ENCODE measurements at places on chromosomes 13 and 19.

- no peak for DNase-seq
These were observed 9.3 kb downstream of the PDX1 start for GRCh38 chr13:27928805-27929753.

DNA sequence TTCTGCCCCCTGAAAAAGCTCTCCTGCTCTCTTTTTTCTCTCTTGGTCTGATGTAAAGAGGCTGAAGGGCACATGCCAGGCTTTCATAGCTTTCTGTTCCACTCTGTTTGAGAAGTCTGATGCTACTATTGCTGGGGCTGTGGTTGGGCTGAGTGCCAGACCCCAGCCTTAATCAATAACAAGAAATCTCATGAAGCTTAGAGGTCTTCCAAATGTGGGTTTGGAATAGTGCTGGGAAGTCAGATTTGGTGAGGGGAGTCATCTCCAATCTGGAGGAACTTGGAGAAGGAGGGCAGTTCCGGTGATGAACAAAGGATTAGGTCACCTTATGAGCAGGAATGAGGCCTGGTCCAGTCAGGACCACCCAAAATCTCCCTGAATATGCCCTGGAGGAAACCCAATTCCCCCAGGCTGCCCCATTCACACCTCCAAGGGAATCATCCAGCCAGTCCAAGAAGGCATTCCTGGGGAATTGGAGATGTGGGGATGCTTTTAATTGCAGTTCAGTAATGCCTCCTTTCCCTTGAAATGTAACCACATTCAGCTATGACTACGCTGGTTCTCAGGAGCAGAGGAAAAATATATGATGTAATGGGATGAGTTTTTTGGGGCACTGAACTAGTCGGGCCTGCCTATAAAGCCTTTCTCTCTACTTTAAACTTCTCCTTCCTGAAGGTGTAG, 102.0 kb downstream of the STARD13 start:
- no peak for DNase-seq

DNA sequence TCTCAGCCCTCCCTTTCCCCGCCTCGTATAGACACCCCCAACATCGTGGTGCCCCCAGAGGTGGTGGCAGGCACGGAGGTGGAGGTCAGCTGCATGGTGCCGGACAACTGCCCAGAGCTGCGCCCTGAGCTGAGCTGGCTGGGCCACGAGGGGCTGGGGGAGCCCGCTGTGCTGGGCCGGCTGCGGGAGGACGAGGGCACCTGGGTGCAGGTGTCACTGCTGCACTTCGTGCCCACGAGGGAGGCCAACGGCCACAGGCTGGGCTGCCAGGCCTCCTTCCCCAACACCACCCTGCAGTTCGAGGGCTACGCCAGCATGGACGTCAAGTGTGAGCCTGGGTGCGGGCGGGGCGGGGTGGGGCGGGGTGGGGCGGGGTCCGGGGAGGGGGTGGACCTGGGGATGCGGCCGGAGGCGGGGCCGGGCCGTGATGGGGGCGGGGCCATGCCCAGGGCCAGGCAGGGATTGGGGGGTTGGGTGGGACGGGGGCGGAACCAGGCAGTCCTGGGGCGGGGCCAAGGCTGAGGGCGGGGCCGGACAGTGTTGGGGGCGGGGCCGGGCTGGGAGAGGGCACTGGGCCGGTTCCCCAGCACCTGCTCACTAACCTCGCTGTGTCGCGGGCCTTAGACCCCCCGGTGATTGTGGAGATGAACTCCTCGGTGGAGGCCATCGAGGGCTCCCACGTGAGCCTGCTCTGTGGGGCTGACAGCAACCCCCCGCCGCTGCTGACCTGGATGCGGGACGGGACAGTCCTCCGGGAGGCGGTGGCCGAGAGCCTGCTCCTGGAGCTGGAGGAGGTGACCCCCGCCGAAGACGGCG, 7.8 kb downstream of the MAG start:
- no peak for DNase-seq

DNA sequence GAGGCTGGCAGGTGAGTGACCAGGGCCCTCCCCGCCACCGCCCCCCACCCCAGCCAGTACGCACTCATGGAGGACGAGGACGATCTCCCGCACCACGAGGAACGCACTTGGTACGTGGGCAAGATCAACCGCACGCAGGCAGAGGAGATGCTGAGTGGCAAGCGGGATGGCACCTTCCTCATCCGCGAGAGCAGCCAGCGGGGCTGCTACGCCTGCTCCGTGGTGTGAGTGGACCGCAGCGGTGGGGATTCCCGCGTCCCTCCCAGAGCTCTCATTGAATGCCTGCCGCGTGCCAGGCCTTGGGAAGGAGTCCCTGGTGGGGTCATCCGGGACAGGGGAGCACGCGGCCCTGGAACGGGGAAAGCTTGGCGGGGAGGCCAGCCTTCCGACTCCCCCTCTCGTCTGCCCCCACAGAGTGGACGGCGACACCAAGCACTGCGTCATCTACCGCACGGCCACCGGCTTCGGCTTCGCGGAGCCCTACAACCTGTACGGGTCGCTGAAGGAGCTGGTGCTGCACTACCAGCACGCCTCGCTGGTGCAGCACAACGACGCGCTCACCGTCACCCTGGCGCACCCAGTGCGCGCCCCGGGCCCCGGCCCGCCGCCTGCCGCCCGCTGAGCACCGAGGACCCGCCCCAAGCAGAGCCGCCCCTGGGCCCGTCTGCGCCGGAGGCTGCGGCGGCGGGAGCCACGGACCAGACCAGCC, 4.8 kb upstream of the IFI30 start:
- DNase-seq: no peak

- no peak for DNase-seq
These were observed 33.2 kb upstream of the STARD13 start for GRCh38 chr13:33318744-33319143.

GRCh38 chr13:23630349-23631093, 60.3 kb downstream of the TNFRSF19 start:
- DNase-seq: no peak
